ENCODE measurements at places on chromosomes 4 and X.
A peak's percentile ranks its signal among the peaks of the same experiment; 100 is the strongest.

DNA sequence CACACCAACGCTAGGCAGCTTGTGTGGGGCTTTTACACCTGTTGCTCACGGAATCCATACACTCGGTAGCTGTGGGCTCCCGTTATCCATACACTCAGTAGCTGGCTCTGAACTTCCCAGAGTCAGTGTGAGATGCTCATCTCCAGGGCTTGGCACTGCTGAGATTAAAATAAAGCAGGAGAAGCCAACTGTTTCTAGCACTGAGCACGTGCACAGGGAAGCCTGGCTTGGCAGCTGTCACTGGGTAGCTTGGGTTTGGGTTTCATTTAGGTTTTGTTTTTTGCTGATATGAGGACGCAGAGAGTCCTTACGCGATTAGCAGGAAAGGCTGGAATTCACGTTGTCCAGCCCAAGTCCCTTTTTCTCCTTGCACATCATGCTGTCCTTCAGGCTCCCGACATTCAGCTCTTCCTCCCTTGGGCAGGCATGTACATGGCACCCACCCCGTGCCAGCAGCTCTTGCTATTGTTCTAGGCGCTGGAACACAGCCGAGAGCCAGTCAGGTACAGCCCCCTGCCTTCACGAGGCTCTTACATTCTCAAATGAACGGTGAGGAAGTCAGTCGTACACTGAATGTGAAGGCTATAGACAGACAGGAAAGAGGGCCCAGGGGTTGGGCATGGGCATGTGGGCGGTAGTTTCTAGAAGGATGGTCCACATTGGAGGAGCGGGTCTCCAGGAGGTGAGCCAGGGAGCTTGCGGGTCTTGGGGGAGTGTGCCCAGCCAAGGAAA is 25.9 kb downstream of the NSG1 start:
- no peak for DNase-seq

DNA sequence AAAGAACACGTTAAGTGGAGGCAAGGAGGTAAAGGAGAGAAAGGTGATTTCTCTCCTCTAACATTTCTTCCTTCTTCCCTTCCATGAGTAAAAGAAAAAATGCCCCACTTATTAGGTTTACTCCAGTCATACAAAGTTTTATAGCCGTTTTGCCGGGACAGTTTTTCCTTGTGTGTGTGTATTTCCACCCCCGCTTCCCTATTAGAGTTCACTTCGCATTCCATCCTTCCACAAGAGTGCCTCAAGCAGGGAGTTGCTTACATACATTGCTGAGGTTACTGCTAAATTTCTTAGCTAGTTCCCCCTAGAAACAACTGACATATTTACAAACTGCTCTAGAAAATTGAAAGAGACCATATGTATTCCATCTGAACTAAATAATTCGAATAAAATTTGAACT is 45.2 kb upstream of the BMP15 start:
- no peak for DNase-seq

DNA sequence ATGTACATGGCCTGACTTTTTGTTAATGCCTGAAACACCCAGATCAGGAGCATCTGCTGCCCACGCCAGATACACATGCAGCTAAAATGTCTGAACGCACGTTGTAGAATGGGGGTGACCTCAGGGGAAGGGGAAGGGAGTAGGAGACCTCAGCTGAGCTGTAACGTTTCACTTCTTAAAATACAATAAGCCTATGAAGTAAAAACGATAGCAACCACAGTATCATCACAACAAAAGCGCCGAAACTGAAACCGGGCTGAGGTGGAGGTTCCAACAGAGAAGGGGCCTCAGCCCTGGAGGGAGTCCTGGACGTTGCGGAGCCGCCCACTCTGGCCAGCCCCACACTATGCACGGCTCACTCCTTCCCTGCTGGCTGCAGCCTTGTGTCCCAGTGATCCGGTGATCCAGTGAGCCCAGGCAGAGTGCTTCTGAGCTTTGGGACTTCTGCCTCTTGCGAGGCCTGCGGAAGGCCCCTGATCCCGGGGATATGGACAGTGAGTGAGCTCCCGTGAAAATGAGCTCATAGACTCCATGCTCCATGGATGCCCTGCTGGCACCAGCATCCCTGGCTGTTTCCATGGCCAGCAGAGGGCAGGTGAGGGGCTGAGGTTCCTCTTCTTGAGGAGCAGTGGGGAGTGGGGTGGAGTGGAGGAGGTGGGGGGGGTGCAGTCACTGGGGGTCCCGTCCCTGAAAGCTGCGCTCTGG is 52.0 kb downstream of the HMX1 start:
- DNase-seq = no peak

DNA sequence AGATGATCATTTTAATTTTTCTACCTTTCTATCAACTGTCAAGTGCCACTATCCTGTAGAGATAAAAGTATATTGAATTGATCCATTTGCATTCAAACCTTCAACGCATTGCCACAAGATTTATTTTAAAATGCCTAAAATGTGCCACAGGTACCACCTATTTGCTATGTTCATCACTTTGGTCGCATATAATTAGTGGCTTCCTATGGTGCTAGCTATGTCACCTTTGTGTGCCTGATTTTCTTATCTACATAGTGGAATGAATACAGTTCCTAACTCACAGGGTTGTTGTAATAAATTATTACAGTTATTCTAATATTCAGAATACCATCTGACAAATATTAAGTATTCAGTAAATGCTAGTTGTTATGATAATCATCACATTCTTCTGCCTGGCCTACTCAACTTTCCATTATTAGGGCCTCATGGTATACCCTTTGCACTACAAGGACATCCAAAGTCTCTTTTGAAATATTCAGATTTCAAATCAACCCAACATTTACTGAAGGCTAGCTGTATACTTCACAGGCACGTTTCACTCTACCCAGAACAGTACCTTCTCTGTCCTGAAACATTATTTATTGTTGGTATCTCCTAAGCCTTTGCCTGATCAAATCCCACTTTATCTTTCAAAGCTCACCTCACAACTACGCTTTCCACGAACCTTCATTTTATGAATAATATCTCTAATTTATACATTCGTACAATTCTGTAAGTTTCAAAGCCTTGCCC is 62.4 kb downstream of the ANXA10 start:
- no peak for DNase-seq

GRCh38 chrX:44280116-44280515 is 63.4 kb downstream of the EFHC2 start:
- DNase-seq = no peak

GRCh38 chr4:147863111-147863747 is 131.3 kb downstream of the ARHGAP10 start:
- DNase-seq = no peak

- DNase-seq = peak; percentile 80
These were observed 13.8 kb downstream of the CMC4 start for GRCh38 chrX:155056877-155057792.

GRCh38 chr4:91317434-91317833 is 986.3 kb upstream of the GRID2 start:
- no peak for DNase-seq

GRCh38 chr4:103482893-103483292 is 236.9 kb downstream of the TACR3 start:
- DNase-seq = no peak

GRCh38 chrX:42485601-42486000 is 292.4 kb downstream of the PPP1R2C start:
- DNase-seq = no peak

GRCh38 chr4:36094995-36095394 is 149.3 kb downstream of the ARAP2 start:
- DNase-seq = no peak

GRCh38 chr4:142155347-142155746 is 519.0 kb downstream of the IL15 start:
- DNase-seq = no peak

DNA sequence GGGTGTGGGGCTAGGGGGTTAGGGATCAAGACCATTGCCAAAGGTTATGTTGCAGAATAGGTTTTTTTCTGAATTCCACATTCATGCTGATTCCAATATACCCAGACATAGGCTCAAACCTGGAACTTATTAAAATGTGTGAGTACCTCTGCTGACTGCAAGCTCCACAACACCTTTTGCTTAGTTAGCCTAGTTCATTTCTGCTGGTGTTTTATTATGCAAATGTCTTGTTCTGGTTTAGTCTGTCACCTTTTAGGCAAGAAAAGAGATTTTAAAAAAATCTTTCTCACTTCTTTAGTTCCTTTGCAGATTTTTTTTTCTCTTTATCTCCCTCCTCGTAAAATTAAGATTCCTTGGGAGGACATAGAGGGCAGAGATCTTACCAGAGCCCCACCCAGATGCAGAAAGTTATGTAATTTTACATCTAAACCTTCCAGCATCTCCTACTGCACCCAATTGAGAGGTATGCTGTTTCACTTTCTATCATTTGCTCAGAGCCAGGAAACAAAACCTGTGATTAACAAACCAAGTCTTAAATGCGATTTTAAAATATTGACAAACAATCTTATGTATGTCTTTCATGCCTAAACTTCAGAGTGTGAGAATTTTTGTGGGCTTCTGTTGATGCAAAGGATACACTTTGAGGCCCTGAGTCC is 190.7 kb upstream of the CLNK start:
- DNase-seq = no peak

DNA sequence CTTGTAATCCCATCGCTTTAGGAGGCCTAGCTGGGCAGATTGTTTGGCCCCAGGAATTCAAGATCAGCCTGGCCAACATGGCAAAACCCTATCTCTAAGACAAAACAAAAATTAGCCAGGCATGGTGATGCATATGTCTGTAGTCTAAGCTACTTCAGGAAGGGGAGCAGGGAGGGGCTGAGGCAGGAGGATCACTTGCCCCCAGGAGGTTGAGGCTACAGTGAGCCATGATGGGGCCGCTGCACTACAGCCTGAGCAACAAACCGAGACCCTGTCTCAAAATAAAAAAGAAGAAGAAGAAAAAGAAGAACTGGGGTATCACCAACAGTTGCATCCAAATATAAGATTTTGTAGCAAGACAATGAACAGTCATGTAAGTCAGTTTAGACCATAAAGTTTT is 47.3 kb upstream of the NFKB1 start:
- no peak for DNase-seq

DNA sequence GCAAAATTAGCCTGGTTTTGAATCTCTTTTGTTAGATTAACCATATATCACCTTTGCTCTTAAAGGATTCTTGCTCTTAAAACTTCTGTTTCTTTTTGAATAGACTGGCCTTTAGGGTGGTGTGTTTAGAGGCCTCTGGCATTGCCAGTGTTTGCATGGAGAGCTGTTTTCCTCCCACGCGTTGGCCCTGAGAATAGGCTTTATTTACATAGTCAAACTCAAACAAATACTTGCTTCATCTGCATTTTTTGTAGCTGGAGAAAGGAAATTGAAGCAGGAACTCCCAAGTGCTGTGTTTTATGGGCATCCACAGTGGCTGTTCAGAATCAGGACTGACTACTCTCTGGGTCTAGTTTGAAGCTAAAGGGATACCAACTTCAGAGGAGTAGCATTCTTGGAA is 2.7 kb downstream of the SHROOM2 start:
- DNase-seq = peak; percentile 74

GRCh38 chr4:165364452-165365080 is 14.2 kb upstream of the CPE start:
- peak; percentile 49 for DNase-seq

GRCh38 chrX:130909469-130910136 is 6.6 kb upstream of the ENOX2 start:
- no peak for DNase-seq

- DNase-seq = no peak
These were observed 25.8 kb upstream of the FAM193A start for GRCh38 chr4:2510351-2511259.

DNA sequence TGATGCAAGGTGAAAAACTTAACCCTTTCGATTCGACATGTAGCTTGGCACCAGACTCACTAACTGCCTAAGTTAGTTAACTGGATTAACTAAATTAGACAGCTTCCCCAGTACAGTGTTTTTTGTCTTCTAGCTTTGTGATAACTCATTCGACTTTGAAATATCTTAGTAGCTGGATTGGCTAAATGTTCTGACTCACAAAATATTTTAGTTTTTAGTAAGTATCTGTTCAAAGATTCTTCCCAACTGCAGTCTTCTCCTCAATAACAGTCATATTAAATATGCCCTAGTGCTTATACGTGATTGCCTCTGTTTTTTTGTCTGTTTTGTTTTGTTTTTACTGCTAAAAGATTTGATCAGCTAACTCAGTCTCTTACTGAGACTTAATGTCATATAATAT is 102.9 kb downstream of the KCNIP4 start:
- DNase-seq = no peak

DNA sequence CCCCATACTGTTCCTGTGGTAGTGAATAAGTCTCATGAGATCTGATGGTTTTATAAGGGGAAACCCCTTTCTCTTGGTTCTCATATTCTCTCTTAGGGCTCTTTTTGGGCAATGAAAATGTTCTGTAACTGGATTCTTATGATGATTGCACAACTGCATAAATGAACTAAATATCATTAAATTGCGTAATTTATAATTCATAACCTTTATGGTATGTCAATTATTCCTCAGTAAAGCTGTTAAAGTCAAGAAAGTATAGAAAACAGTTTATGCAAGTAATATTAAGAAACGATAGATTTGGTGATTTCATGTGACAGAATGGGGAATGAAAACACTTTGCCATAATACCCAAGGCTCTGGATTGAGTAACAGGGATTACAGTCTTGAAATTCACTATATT is 33.5 kb upstream of the SPANXD start:
- peak; percentile 1 for DNase-seq

GRCh38 chr4:173191623-173192041 is 23.0 kb downstream of the GALNT7 start:
- no peak for DNase-seq

- DNase-seq = no peak
These were observed 1676.4 kb downstream of the PCDH7 start for GRCh38 chr4:32396507-32397070.

DNA sequence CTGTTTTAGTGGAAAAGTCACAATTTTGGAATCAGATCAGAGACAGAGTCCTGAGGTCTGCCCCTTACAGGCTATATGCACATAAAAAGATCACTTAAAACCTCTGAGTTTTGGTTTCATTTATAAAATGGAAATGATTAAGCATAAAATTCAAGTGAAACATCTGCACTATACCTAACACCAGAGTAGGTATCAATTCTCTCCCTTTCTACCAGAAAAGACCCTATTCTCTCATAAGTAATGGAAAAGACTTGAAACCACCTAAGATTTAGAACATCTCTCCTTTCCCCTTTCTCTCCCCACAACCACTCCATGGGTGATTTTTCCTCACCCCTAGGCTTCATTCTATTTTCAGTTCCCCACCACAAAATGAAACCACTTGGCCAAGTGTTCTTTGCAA is 907 bp downstream of the LHFPL1 start:
- no peak for DNase-seq

- DNase-seq = no peak
These were observed 157.6 kb upstream of the C1QTNF7 start for GRCh38 chr4:15270201-15270600.

Data from fibroblast of villous mesenchyme (primary cell).